Endothelial cell (in vitro differentiated cells): ENCODE measurements at places on chromosomes 12 and 14.

DNA sequence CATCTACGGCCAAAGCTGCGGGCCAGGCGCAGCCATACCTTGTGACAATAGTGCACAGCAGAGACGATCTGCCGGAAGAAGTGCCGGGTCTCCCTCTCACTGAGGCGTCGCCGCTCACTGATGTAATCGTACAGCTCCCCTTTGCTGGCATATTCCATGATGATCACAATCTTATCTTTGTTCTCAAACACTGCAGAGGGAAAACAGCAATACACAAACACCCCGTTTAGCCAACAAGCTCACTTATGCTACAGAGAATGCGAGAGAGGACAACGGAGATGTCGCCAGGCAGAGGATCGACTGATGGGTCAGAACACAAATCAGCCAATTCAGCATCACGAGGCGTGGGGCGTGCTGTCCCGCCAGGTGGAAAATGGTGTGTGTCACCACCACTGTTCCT, 52.1 kb downstream of the NUAK1 start:
- no peak for DNase-seq

DNA sequence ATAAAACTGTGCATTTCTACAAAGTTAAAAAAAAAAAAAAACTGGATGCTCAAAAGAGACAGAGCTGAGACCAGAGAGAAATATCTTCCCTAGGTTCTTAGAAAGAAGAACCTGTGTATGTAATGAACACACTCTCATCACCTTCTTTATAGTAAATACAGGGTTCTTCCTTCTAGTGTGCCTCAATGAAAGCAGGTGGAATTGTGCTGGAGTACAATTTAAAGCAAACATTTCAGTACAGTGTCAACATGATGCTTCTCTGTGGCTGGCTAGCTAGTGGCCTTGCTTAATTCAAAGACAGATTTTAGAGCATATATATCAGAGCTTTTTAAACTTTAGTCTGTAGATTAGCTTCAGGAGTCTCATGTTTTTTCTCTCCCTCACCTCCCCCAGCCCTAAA, 249.8 kb upstream of the ARHGAP5 start:
- DNase-seq, result no peak

- no peak for DNase-seq
Observed at GRCh38 chr12:111589601-111590000, 9.5 kb downstream of the ATXN2 start.

GRCh38 chr12:130987151-130987931, 33.6 kb downstream of the ADGRD1 start:
- no peak for DNase-seq

- no peak for DNase-seq
Observed at GRCh38 chr12:104048811-104049210, 1.2 kb downstream of the GLT8D2 start.

- DNase-seq, result no peak
Observed at GRCh38 chr14:95364481-95365209, 44.9 kb upstream of the CLMN start.

DNA sequence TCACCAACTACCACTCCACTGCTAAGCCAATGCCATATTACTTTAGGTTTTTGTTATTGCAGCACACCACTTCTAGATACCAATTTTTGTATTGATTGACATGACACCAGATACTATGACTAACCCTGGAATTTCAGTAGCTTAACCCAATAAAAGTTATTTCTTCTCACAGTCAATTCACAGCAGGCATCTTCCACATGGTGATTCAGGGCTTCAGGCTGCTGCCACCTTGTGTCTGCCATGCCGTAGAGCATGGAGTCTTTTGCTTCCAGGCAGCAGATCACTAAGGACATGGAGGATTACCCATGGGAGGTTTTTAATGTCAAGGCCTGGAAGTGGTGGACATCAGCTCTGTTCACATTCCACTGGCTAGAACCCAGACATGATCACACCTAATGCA, 56.4 kb upstream of the LTA4H start:
- no peak for DNase-seq

- DNase-seq, result no peak
Observed at GRCh38 chr14:59239022-59239421, 50.6 kb downstream of the DAAM1 start.

DNA sequence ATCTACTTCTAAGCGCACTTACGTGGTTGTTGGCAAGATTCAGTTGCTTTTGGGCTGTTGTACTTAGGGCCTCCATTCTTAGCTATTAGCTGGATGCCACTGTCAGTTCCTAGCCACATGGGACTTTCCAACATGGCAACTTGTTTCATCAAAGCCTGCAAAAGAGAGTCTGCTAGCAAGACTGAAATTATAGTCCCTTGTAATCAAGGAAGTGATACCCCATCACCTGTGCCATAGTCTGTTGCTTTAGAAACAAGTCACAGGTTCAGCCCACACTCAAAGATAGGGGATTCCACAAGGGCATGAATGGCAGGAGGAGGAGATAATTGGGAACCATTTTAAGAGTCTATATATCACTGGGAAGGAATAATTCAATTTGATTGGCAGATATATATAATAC, 27.1 kb upstream of the SLC17A8 start:
- no peak for DNase-seq

- no peak for DNase-seq
Observed at GRCh38 chr14:103581206-103581605, 18.4 kb downstream of the COA8 start.

- DNase-seq, result no peak
Observed at GRCh38 chr12:117489671-117490070, 128.2 kb upstream of the NOS1 start.

DNA sequence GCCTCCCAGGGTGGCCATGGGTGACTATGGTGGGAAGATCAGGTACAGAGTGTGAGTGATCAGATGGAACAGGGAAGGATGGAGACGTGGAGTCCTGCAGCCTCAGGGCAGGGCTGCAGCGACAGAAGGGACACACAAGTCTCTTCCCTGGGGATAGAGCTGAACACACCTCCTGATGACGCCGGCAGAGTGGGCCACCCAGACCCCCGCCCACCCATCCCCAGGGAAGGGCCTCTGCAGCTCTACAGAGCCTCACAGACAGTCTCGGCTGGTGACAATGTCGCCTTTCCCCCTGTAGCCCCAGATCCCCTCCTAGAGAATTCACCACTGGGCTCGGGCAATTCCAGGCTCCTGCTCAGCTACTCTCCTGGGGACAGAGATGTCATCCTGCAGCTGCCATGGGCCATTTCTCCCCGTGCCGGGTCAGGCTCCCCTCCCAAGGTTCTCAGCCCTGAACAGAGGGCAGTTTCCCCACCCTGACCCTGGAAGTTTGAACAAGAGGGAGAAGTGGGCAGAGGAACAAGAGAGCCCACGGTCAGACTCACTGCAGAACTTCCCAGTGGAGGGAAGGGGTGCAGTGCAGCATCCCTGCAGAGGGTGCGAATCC, 115.7 kb downstream of the NCOR2 start:
- DNase-seq, result no peak

GRCh38 chr14:92397953-92398564, 75.1 kb downstream of the SLC24A4 start:
- no peak for DNase-seq

DNA sequence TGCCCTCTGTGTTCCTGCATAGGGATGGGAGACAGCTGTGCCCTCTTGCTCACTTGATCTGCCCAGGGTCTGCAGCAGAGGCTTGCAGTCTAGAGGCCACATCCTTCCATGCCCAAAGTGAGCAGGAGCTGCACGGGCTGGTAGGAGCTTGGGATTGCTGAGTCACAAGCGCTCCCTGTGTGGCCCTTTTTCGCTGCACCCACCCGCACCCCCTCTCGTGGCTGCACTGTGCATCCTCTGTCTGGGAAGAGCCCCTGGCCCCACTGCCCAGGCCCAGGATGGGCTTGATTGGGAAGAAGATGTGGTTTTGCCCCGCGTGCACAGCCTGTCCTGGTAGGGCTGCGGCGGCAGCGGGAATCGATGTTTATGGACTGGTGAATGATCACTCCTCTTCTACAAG, 192.4 kb downstream of the TSPAN9 start:
- no peak for DNase-seq

- DNase-seq, result peak; percentile 43
Observed at GRCh38 chr12:120290609-120291305, 946 bp downstream of the RNU4-2 start.

DNA sequence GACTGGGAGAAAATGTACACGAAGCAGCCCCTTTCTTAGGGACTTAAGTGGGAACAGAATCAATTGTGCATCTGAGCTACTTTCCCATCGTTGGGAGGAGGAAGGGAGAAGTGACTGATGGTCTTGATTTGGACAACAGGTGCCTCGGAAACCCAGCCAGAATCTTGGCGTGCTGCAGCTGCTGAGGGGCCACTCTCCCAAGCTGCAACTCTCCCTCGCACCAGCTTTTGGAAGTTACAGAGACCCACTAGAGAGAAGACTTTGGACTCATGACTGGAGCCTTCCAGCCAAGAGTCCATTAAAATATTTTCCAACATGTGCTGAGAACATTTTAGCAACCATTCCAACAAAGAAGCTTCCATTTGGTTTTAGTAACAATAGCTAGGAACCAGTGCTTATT, 52.3 kb downstream of the GNS start:
- no peak for DNase-seq

- no peak for DNase-seq
Observed at GRCh38 chr12:117033382-117034221, 65.6 kb downstream of the TESC start.

- DNase-seq, result no peak
Observed at GRCh38 chr12:25783566-25783965, 174.9 kb upstream of the RASSF8 start.

- DNase-seq, result no peak
Observed at GRCh38 chr14:60153991-60154390, 11.2 kb downstream of the DHRS7 start.

- DNase-seq, result no peak
Observed at GRCh38 chr12:98280621-98281020, 234.8 kb upstream of the TMPO start.

- DNase-seq, result no peak
Observed at GRCh38 chr14:92645841-92646478, 102.5 kb downstream of the LGMN start.

- no peak for DNase-seq
Observed at GRCh38 chr12:123907726-123908476, 64.7 kb downstream of the CCDC92 start.

- peak; percentile 33 for DNase-seq
Observed at GRCh38 chr12:45388545-45388944, 172.7 kb downstream of the ANO6 start.

DNA sequence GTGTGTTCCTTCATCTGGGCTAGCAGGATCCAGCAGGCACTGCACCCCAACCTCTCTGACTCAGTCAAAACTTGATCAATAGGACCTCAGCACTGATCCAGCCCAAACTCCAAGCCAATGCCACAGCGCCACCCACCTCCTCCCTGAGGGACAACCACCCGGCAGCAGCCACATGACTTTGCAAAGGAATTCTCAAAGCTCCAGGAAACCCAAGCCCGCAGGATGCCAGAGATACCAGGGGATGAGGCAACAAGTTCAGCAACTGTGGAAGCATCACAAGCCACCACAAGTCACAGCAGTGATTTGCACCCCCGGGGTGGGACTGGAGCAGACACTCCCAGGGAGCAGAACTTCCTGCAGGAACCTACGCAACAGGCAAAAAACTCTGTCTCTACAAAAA, 37.3 kb downstream of the ACTN1 start:
- DNase-seq, result peak; percentile 54

DNA sequence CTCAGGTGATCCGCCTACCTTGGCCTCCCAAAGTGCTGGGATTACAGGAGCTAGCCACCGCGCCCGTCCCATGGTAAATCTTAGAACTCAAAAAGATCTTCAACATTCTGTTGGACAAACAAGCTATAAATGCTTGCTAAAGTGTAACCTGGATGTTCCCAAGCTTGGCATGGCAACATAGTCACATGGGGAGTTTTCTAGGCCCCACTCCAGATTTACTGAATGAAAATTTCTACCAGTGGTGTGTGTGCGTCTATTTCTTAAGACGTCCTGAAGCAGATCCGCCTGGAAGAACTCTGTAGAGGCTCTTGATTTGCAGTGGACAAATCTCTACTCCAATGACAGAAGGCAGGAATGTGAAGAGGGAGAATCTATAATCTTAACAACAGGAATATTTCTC, 59.9 kb downstream of the ZFYVE21 start:
- DNase-seq, result no peak

GRCh38 chr14:23380197-23380914, 3.5 kb downstream of the CMTM5 start:
- DNase-seq, result no peak

- DNase-seq, result no peak
Observed at GRCh38 chr12:49017891-49018260, 700 bp downstream of the PRKAG1 start.

- no peak for DNase-seq
Observed at GRCh38 chr14:26595926-26596542, 1.8 kb downstream of the NOVA1 start.

DNA sequence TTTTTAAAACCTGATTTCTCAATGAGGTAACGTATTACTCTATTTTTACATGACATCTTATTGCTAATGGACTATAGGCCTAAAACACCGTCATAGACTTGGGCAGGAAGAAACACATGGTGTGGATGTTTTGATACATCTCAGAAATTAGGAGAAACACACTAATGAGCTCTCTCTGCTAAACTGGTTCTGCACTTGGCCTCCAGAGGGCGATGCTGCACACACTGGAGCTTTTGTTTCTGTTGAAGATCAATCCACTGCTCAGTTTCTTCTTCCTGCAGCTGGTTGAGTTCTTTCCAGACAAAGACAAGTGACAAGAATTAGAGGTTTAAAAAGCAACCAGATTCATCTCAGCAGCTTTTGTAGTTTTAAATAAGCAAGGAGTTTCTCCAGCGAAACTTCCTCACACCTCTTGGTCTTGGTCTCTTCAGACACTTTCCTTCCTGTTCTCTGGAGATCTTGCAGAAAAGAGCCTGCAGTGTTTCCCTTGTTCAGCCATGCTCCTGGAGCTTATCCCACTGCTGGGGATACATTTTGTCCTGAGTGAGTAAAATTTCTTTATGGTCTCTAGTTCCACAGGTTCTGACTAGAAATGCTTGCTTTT, 178.5 kb upstream of the OR4E1 start:
- DNase-seq, result peak; percentile 70

- DNase-seq, result no peak
Observed at GRCh38 chr12:112841906-112842305, 50.4 kb downstream of the RPH3A start.

- no peak for DNase-seq
Observed at GRCh38 chr14:77738559-77739250, 22.3 kb downstream of the SNW1 start.
